Body of pancreas (tissue), 4 donors: ENCODE measurements at places on chromosomes 11 and 22. TPM values are rescaled to one million over a fixed set of nuclear protein-coding genes. Genes with fewer than 3 reads are reported as not detected.

GRCh38 chr11:67463680-67464410 lies 5.2 kb downstream of the TMEM134 start:
- DNase-seq: peak; percentile 37
- H3K27ac ChIP-seq: peak overlapping the region; percentile 91
- H3K36me3 ChIP-seq: no peaks in the 10 kb centered on the region
- H3K4me1 ChIP-seq: peaks cover 50% of the 10 kb centered on the region

DNA sequence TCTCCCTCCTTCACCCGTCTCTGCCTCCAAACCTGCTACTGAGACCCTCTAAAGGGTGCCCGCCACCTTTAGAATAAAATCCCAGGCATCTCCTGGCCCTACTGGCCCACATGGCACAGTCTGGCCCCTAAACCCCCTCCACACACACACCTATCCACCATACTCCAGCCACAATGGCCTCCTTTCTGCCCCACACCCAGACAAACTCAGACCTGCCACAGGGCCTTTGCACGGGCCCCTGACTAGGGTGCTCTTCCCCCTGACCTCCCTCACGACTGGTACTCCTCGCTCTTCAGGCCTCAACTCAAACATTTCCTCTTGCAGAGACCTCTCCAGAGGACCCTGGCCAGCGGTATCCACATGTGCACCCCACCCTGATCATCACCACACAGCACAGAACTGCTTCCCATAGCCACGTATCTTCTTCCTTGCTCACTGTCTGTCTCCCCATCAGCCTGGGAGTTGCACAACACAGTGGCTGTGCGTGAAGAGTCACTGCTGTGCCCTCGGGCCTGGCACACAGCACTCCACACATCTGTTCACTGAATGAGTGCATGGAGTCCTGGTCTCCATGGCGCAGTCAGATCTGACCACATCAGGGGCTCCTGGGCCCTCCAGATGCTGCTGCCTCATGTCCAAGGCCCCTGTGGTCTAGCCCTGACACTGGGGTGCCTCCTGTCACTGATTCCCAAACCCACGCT lies 66.2 kb upstream of the TCF20 start:
- no peak for DNase-seq
- H3K27me3 ChIP-seq: no peaks in the 10 kb centered on the region
- H3K27ac ChIP-seq: no peak overlapping the region
- no peak overlapping the region for H3K4me3 ChIP-seq

DNA sequence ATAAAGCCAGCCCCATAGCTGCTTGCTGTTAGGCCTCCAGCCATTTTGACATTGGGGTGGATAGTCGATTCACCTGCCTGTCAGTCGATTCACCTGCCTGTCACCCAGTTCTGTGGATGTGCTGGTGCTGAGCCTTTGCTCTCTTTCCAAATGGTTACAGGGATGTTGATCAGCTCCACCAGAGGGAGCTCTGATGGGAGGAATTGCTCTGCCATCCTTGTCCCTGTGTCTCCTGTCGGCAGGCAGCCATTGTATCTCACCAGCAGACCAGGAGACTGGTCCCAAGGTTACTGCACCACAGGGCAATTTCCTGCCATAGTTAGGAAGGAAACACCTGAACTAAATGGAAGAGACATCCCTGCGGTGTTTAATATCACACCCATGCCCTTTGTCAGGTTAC lies 6.1 kb downstream of the MPEG1 start:
- no peak overlapping the region for H3K27ac ChIP-seq
- no peaks in the 10 kb centered on the region for H3K36me3 ChIP-seq
- no peaks in the 10 kb centered on the region for H3K27me3 ChIP-seq
- no peak overlapping the region for H3K4me3 ChIP-seq
- DNase-seq: peak; percentile 59

GRCh38 chr11:86176165-86176884 lies 68.2 kb upstream of the EED start:
- peaks cover 10% of the 10 kb centered on the region for H3K4me1 ChIP-seq
- H3K4me3 ChIP-seq: no peak overlapping the region
- no peaks in the 10 kb centered on the region for H3K27me3 ChIP-seq
- DNase-seq: no peak
- no peaks in the 10 kb centered on the region for H3K36me3 ChIP-seq
- H3K27ac ChIP-seq: no peak overlapping the region

DNA sequence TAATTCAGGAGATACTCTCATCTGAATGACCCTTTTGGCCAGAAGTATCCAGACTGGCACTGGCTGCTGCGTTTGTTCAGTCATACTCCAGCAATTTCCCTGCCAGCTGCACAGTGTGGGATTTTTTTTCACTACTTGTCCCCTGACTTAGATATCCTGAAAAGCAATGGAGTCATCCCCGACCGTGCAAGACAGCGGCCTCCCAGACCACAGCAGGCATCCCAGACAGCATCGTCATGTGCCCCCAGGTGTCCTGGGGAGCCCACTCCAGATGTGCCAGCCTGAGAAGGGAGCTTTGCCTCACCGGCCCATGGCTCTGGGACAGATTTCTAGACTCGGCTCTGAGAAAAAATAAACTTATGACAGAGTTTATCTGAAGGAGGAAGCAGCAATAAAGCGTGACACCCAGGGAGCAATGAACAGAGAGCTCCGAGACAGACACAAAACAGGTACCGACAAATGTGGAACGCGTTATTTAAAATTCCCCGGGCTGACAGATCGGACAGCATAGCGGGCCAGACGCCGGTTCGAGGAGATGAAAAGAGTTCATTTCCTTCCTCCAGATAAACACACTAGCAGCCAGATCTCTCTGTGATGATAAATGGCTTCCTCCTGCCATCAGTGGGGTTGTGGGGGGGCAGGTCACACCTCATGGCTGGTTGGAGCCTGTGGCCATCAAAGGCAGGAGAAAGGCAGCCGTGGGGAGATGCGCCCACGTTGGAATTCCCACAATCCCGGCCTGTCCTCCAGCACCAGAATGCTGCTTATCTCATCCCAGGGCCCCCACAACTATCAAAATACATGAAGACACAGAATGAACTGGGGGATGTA lies 106.4 kb upstream of the FGF3 start:
- H3K4me1 ChIP-seq: no peaks in the 10 kb centered on the region
- no peak overlapping the region for H3K27ac ChIP-seq
- no peaks in the 10 kb centered on the region for H3K27me3 ChIP-seq
- H3K4me3 ChIP-seq: no peak overlapping the region
- DNase-seq: no peak

The TCN1 gene
- 1.3 TPM for total RNA-seq

The ELFN2 gene
- 1.6 TPM for total RNA-seq

The OR52N4 gene
- not detected for total RNA-seq
